Urinary bladder (tissue), 4 donors: ENCODE measurements at places on chromosomes 2 and 18. TPM values are rescaled to one million over a fixed set of nuclear protein-coding genes. Genes with fewer than 3 reads are reported as not detected.

SLC19A3 gene
- total RNA-seq, result 1.4 TPM

ANKRD30B gene
- not detected for total RNA-seq

CAPN14 gene
- total RNA-seq, result 0.42 TPM

ELOA2 gene
- total RNA-seq, result not detected

PLCD4 gene
- total RNA-seq, result 6.7 TPM

AKAIN1 gene
- total RNA-seq, result not detected

SLC9A4 gene
- 2.9 TPM for total RNA-seq

NT5DC4 gene
- total RNA-seq, result not detected

B3GNT7 gene
- total RNA-seq, result 1.3 TPM

CYP27C1 gene
- 7.8 TPM for total RNA-seq

WDCP gene
- 13.1 TPM for total RNA-seq

CABLES1 gene
- 14.6 TPM for total RNA-seq

LYG2 gene
- total RNA-seq, result not detected

NEURL3 gene
- not detected for total RNA-seq

SH2D6 gene
- not detected for total RNA-seq

IL1RL1 gene
- 12.8 TPM for total RNA-seq

METTL5 gene
- total RNA-seq, result 47.6 TPM

RPL37A gene
- 2,774 TPM for total RNA-seq

SCYGR4 gene
- total RNA-seq, result not detected

DSC2 gene
- 7.1 TPM for total RNA-seq

CRYBA2 gene
- total RNA-seq, result not detected

SLC30A3 gene
- total RNA-seq, result 0.53 TPM

POTEC gene
- not detected for total RNA-seq

STEAP3 gene
- 1.1 TPM for total RNA-seq

SETBP1 gene
- total RNA-seq, result 46.7 TPM

MAT2A gene
- 94.8 TPM for total RNA-seq

SULT1C4 gene
- total RNA-seq, result 31.9 TPM

PAX8 gene
- 0.26 TPM for total RNA-seq

TLX2 gene
- 0.63 TPM for total RNA-seq

ONECUT2 gene
- 0.11 TPM for total RNA-seq

CRACDL gene
- 2.4 TPM for total RNA-seq
